GOT3 (cell line): ENCODE measurements at places on chromosomes 7 and 10.

GRCh38 chr7:6167004-6167551 is 105.3 kb downstream of the CYTH3 start:
- DNase-seq = no peak

- DNase-seq = no peak
Observed at GRCh38 chr7:66523409-66523808, 105.3 kb upstream of the KCTD7 start.

- DNase-seq = no peak
Observed at GRCh38 chr10:132335189-132336063, 3.4 kb downstream of the LRRC27 start.

DNA sequence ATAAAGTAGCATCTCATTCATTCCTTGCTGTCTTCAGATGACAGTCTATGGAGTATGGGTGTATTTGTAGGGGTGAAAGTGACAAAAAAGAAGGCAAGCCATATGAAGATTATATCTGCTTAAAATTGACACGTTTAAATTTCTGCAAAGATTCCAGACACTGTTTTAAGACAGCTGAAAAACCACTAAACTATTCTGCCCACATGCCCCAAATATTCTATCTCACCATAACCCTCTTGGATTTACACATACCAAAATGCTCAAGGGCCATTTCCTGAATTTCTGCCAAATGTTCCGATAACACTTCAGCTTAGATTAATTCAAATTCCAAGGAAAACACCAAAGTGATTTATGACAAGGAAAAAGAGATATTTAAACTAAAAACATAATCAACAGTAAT is 99.9 kb upstream of the IL6 start:
- no peak for DNase-seq

DNA sequence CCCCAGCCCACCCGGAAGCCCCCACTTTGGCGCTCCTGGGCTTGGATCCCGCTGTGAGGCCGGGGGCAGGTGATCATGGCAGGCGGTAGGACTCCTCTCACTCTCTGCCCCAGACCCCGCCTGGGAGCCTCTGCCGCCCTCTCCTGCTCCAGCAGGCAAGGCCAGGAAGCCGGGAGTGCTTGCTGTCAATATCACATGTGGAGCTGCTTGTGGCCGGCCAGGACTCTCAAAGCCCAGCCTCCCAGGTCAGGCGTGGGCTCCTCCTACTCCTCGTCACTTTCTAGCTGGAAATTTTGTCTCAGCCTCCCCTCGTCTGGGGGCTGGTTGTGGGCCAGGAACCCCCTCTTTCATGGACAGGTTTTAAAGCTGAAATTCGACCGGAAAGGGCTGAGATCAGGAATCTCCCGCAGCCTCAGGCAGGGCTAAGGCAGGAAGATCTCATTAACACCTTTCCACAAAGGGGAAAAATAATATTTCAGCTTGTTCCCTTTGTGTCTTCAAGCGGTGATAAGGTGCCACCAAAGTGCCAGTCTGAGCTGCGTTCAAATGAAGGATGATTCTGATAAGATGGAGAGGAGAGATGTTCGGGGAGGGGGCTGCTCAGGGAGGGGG is 273.6 kb upstream of the PODXL start:
- no peak for DNase-seq

DNA sequence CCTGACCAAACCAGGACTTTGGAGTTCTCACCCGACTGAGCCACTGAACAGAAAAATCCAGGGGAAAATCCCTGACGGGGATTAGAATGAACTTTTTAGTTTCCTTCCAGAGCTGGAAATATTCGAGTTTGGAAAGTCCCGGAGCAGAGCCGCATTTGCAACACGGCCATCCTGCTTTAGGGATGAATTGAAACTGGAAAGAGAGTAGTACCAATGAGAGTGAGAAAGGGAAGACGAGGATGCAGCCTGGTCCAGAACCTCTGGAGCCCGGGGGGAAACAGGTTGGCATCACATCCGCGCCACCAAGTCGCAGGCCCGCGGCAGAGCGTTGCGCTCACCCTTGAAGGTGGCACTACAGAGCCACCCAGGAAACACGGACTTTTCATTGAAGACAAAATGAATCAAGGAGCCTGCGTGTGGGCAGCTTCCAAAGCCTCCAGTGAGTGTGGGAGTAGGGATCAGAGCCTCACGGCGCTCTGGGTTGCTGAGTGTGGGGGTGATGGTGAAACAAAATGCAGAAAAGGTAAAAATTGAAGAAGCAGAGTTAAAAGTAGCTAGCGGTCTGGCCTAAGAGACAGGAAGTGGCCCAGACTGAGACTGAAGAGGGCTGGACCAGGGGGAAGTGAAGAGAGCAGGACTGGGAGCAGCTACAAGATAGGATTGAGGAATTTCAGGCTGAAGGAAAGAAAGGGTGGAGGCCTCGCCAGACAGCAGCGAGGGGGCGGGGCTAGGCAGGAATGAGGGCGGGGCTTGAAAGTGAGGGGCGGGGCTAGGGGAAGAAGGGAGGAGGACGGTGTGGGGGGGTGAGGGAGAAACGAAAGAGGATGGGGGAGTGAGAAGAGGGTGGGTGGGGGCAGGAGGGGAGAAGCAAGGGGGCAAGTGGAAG is 1.8 kb downstream of the SMURF1 start:
- DNase-seq = no peak

DNA sequence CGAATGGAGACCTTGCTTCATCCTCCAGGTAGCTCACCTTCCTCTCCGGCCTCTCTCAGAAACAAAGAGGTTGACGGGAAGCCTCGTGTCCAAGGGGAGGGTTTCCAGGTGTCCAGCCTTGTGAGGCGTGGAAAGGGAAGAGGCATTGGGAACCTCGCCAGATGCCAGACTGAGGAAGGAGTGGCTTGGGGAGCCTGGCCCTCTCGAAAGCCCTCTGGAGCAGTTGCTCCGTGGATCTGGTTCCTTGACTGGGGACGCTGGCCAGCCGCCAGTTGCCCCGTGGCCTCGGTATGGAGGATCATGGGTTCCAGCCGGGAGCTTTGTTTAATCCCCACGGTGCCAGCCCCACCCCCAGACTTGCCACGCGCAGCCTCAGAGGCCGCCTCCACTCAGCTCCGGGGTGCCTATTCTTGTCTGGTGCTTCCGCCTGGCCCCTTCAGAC is 30.3 kb upstream of the SUN1 start:
- no peak for DNase-seq

DNA sequence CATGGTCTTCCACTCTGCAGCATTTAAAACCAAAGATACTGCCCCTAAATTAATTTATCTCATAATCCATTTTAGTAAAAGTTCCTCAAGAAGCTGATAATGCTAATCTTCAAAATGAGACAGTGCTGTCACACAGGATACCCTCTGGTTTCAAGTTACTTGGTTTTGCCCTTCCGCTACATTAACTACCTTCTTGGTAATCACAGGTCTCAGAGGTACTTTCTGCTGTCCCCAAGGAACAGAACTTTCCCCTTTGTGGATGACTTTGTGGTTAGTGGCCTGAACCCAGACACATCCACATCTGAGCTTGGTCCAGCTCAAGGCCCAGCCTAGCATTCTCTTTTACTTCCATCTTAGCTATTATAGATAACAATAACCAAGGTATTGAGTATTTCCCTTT is 88.8 kb upstream of the TMEM26 start:
- DNase-seq = no peak

GRCh38 chr7:2248984-2249694 is 7.1 kb downstream of the NUDT1 start:
- peak; percentile 75 for DNase-seq

- DNase-seq = no peak
Observed at GRCh38 chr7:25855854-25856782, 295.9 kb upstream of the NFE2L3 start.

GRCh38 chr7:69359003-69359700 is 239.1 kb upstream of the AUTS2 start:
- no peak for DNase-seq

DNA sequence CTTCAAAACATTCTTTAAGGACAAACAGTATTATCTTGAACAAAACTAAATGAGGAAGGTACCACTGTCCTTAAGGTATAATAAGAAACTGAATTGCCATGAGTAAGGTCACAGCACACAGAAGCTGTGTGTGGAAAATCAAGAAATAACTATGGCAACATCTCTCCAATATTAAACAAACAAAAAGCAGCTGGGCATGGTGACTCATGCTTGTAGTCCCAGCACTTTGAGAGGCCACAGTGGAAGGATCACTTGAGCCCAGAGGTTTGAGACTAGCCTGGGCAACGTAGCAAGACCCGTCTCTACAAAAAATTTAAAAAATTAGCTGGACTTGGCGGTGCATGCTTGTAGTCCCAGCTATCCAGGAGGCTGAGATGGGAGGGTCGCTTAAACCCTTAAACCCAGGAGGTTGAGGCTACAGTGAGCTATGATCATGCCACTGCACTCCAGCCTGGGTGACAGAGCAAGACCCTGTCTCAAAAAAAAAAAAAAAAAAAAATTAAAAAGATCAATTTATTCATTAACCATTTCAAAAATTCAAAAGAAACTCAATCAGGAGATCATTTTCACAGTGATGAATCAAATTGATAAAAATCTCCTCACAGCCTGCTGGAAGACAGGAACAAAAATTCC is 195.4 kb downstream of the SKIDA1 start:
- DNase-seq = no peak

GRCh38 chr10:89283025-89283935 is 18.6 kb upstream of the IFIT2 start:
- DNase-seq = no peak

DNA sequence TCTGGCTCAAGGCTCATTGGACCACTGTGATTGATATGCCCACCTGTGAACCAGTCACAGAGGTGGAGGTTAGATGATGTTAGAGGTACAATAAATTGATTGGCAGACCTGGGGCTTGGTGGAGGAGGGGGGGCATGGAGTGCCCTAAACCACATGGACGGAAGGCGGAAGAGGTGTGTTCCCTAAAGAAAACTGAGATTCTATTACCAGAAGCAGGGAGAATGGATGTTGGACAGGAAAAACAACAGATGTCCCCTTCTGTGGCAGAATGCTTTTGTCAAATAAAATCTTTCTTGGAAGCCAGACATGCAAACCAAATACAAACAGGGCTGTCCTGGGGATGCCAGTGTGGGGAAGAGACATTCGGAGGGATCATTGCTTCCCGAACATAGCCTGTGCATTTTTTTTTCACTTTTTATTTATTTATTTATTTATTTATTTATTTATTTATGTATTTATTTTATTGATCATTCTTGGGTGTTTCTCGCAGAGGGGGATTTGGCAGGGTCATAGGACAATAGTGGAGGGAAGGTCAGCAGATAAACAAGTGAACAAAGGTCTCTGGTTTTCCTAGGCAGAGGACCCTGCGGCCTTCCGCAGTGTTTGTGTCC is 433.9 kb downstream of the RPS24 start:
- DNase-seq = no peak

GRCh38 chr10:52775132-52775647 is 2.6 kb upstream of the MBL2 start:
- no peak for DNase-seq

GRCh38 chr10:126208726-126209302 is 179.5 kb downstream of the ADAM12 start:
- no peak for DNase-seq

DNA sequence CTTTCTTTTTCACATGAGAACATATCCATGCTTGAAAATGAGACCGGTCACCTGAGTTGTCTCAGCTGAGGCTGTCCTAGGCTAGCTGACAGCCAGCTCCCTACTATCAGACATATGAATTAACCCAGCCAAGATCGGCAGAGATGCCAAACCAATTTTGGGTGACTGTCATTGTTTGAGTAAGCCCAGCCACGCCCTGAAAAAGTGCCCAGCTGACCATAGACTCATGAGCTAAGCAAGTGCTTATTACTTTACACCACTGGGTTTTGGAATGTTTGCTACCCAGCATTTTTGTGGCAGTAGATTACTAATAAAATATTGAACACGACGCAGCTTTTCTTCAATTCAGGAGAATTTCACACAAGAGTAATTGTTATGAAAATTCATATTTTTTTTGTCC is 265.2 kb upstream of the LYZL1 start:
- DNase-seq = no peak

- no peak for DNase-seq
Observed at GRCh38 chr7:115224922-115225321, 303.0 kb downstream of the MDFIC start.

GRCh38 chr7:47147213-47147631 is 434.7 kb downstream of the TNS3 start:
- DNase-seq = no peak

GRCh38 chr7:26759108-26759507 is 105.3 kb downstream of the SKAP2 start:
- DNase-seq = no peak

DNA sequence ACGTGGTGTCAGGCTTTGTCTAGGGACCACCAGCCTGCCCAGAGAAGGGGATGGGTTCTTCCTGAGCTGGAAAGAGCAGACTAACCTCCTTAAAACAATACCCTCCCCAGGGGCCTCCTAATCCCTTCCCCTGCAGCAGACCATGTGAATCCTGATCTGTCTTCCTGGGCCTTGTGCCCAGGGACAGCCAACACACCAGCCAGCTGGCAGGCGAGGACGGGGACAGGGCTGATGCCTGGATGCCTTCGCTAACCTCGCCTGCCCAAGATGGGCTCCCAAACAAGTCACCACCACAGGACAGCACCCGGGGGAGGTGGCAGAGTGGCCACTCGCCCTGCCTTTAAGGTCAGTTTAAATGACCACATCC is 17.6 kb downstream of the PODXL start:
- DNase-seq = no peak

GRCh38 chr7:117395743-117396142 is 31.6 kb downstream of the ASZ1 start:
- DNase-seq = no peak

DNA sequence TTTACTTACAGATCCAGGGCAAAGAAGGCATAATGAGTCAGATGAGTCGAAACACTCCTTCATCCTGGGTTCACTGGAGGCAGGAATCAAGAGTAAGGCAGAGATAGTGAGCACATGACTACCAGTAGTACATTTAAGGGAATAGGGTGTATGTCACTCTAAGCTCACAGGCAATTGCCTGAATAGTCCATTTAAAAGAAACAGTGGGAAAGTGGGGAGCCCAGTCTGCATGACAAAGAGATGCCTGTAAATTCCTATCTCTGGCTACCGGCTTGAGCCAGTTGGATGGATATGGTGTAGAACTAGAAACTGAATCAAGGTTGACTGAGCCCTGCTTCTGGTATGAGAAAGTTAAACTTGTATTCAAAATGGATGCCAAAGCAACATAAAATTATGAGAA is 861.5 kb upstream of the ZWINT start:
- no peak for DNase-seq

GRCh38 chr7:15280078-15280733 is 281.6 kb downstream of the AGMO start:
- no peak for DNase-seq

DNA sequence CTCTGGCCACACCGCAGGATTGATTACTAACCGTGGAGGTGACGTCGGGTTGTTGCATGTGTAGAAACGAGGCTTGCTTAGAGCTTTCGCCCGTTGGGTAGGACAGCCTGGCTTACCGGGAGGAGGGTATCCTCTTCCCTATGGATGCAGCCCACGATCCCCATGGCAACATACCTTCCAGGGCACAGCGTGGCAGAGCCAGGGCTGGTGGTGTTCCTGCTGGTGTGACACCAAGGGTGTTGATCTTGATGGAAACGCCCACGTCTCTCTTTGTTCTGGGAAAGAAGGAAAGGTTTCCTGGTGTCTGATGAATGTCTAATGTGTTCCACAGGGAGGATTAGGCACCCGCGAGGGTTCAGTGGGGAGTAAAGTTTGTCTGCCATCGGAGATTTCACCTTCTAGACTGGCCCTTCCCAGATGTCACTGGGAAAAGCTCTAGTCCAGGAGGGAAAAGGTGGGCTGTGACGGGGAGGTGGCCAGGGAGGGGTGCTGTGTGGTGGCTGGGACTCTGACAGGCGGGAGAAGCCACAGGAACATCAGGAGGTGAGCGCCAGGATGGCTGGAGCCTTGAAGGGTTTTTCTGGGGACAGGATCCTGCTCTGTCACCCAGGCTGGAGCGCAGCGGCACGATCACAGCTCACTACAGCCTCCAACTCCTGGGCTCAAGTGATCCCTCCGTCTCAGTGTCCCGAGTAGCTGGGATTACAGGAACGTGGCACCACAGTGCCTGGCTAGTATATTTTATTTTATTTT is 102.1 kb downstream of the CUX1 start:
- DNase-seq = no peak
